ENCODE measurements at places on chromosomes 7 and 10. TPM values are rescaled to one million over a fixed set of nuclear protein-coding genes. Genes with fewer than 3 reads are reported as not detected.

- DNase-seq, result no peak
These were observed 591.0 kb downstream of the MAGI2 start for GRCh38 chr7:78862411-78862900.

DNA sequence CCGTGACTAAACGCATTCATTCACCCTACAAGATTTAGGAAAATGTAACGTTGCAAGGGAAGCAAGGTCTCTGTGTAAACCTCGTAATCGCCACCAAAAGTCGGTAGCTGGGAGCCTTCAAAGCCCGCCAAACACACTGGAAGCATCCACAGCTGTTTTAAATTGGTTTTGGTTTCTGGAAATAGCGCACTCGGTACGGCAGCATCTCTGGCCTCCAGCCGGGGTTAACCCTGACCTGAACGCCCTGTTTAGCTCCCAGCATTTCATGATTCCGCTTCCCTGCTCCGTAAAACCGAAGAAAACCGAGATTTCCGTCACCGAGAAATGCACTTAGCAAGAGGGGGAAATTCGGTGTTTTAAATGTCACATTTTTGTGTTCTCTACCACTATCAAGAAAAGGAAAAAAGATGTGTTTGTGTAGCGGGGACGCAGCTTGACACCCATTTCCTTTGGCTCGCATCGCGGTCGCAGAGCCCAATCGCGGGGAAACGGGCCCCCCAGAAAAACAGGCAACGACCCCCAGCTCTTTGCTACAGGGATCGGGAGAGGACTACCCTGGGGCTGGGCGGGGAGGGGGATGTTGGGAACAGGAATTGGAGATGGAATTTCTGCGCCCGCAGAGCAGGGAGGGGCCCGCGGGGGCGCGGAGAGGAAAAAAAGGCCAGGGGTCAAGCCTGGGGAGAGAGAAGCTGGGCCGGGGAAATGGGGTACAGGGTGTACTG lies 646 bp downstream of the SGCE start:
- DNase-seq, result peak; percentile 93

DNA sequence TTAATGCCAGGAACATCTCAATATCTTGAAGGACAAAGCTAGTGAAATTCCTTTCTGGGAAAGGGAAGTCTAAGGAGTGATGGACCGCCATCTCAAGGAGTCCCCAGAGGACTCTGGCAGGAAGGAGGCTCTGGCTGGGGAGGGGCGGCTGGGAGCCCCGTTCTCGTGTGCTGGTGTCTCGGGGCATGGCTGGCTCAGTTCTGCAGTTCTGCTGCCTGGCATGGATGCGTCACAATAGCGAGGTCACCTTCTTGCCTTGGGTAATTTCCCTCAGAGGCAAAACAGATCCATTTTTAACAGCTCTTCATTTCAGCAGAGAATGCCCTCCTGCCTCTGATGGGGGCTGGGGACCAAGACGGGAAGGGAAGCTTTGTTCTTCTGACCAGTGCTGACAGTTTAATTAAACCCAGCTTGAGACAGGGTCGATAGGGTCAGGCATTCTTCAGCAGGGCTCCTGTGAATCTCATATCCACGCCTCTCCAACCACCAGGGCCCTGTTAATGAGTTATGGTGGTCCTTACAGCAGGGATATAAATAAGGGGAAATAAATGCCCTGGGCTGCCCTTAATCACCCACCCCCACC lies 35.7 kb downstream of the SLIT1 start:
- DNase-seq, result no peak

GRCh38 chr10:28879875-28880682 lies 202.8 kb downstream of the BAMBI start:
- peak; percentile 23 for DNase-seq

- peak; percentile 94 for DNase-seq
These were observed 227.7 kb downstream of the MGMT start for GRCh38 chr10:129694691-129695243.

GRCh38 chr10:75127471-75127870 lies 16.0 kb downstream of the SAMD8 start:
- DNase-seq, result no peak

DNA sequence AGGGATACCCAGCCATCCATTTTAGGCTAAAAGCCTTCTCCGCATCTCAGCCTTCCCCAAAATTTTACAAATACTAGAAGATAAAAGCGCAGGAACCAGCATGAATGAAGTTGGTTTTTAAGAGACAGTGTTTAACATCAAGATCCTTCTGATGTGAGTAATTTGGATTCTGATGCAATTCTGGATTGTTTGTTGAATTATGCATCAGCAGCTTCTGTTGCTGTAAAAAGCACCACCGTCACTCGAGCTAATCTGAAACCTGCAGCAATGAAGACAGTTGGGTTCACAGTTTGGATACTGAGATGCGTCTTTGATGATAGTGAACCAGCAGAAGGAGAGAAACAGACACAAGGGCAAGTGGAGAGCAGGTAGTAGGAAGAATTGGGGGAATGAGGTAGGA lies 179.2 kb downstream of the PLXNA4 start:
- DNase-seq, result no peak

DNA sequence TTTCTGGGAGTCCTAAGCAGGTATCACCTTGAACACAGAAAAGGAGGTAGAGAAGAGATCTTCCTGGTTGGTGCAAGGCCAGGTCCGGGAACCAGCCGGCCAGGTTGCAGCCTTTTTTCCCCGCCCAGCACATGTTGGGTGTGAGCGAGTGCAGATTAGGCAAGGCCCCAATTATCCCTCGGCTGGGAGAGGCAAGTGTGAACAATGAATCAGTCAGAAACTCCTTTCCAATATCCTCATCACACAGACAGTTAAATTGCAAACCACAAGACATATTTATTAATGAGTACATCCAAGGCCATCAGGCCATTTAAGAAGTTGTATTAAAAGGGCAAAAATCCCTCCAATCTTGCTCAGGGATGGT lies 115.0 kb upstream of the AFAP1L2 start:
- no peak for DNase-seq

CLDN12 gene
- 19.1 TPM for polyA plus RNA-seq

OR9A2 gene
- polyA plus RNA-seq, result not detected

SLC25A40 gene
- polyA plus RNA-seq, result 16.4 TPM

TUBB8 gene
- polyA plus RNA-seq, result not detected

RELN gene
- polyA plus RNA-seq, result 4.7 TPM

TYW1B gene
- polyA plus RNA-seq, result 5.4 TPM

C10orf53 gene
- polyA plus RNA-seq, result not detected

OPN4 gene
- polyA plus RNA-seq, result 1.6 TPM
